ENCODE measurements at places on chromosomes 12 and 14. TPM values are rescaled to one million over a fixed set of nuclear protein-coding genes. Genes with fewer than 3 reads are reported as not detected.

DNA sequence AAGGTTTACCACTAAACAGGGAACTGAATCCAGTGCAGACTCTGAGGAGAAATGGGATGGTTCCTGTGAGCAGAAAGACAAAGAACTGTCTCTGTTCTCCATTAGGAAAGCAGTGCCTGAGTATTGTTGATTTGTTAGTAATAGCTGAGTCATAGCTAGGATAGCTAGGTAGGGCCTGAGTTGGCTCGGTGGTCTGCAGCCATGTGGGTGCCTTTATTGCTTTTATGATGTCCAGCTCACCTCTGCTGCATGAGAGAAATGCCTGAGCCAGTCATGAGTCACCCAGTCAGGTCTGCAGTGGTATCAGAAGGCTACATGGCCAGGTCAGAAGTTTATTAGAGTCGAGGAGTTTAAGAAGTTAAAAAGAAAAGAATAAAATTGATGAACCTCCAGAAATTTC, 24.2 kb downstream of the TRHDE start:
- no peaks in the 10 kb centered on the region for H3K36me3 ChIP-seq
- H3K27ac ChIP-seq = no peak overlapping the region
- H3K27me3 ChIP-seq = no peaks in the 10 kb centered on the region
- H3K4me1 ChIP-seq = no peaks in the 10 kb centered on the region
- H3K4me3 ChIP-seq = no peak overlapping the region

- no peaks in the 10 kb centered on the region for H3K27me3 ChIP-seq
- no peaks in the 10 kb centered on the region for H3K4me1 ChIP-seq
- no peak overlapping the region for H3K4me3 ChIP-seq
- H3K36me3 ChIP-seq = no peaks in the 10 kb centered on the region
- no peak for DNase-seq
- no peak overlapping the region for H3K27ac ChIP-seq
Observed at GRCh38 chr12:44464180-44464579, 411.9 kb downstream of the NELL2 start.

DNA sequence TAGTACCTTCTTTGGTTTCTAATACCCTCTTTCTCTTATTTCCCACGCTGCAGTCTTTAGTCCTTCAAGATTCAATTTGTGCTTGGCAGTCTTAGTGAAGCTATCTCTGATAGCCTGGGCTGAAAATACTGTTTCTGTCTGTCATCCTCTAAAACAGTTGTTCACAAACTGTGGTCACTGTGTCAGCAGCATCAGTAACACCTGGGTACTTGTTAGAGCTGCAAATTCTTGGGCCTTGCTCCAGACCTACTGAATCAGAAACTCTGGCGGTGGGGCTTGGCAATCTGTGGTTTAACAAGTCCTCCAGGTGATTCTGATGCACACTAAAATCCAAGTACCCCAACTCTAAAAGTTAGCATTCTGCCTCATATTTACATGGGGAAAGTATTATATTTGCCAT, 217.5 kb upstream of the SEL1L start:
- H3K4me1 ChIP-seq = no peaks in the 10 kb centered on the region
- no peaks in the 10 kb centered on the region for H3K36me3 ChIP-seq
- no peak overlapping the region for H3K4me3 ChIP-seq
- no peaks in the 10 kb centered on the region for H3K27me3 ChIP-seq
- no peak for DNase-seq

DNA sequence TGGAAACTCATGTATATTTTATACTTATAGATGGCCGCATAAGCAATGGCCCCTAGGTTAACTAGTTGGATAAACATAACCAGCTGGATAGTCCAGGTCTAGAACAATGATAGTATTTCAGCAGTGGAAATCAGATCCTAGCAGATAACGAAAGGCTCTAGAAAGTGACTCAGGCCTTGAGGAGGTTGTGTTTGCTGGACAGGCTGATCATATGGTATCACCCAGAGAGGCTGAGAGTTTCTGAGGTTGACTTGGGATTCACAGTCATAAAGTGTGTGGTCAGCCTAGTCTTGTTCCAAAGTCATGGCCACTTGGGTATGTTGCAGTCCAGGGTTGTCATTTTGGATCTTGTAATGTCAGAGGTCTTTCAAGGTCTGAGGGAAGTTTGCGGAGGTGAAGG, 16.8 kb downstream of the FLVCR2 start:
- H3K36me3 ChIP-seq = no peaks in the 10 kb centered on the region
- H3K4me1 ChIP-seq = peaks cover 3% of the 10 kb centered on the region
- no peaks in the 10 kb centered on the region for H3K27me3 ChIP-seq

DNA sequence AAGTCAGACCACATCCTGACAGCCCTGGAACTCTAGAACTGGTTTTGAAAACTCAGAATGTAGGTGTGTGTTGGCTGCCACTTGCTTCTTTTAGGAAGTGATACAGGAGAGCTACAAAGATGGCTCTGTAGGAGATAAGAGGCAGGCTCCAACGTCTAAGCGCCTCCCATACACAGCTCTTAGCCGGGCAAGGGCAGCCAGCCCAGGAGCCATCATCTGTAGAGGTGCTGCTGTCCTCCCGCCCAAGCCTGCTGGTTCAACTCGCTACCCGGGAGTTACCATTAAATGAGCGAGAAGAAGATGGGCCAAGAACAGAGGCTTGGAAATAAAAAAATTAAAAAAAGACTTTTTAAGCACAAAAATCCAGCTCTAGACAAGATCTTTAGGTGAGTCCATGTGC, 61.2 kb upstream of the DIO3 start:
- H3K4me3 ChIP-seq = no peak overlapping the region
- H3K36me3 ChIP-seq = no peaks in the 10 kb centered on the region
- no peak for DNase-seq
- H3K4me1 ChIP-seq = peaks cover 17% of the 10 kb centered on the region
- H3K27ac ChIP-seq = no peak overlapping the region
- peaks cover 29% of the 10 kb centered on the region for H3K27me3 ChIP-seq

- peaks cover 10% of the 10 kb centered on the region for H3K4me1 ChIP-seq
- no peaks in the 10 kb centered on the region for H3K27me3 ChIP-seq
- no peak for DNase-seq
- no peak overlapping the region for H3K27ac ChIP-seq
- H3K36me3 ChIP-seq = peaks cover 21% of the 10 kb centered on the region
- no peak overlapping the region for H3K4me3 ChIP-seq
Observed at GRCh38 chr14:92590941-92591340, 77.4 kb downstream of the RIN3 start.

GRCh38 chr12:101737476-101737875, 1.8 kb downstream of the SYCP3 start:
- H3K4me3 ChIP-seq = no peak overlapping the region
- peaks cover 20% of the 10 kb centered on the region for H3K36me3 ChIP-seq
- no peak for DNase-seq
- H3K27ac ChIP-seq = no peak overlapping the region
- no peaks in the 10 kb centered on the region for H3K27me3 ChIP-seq

DNA sequence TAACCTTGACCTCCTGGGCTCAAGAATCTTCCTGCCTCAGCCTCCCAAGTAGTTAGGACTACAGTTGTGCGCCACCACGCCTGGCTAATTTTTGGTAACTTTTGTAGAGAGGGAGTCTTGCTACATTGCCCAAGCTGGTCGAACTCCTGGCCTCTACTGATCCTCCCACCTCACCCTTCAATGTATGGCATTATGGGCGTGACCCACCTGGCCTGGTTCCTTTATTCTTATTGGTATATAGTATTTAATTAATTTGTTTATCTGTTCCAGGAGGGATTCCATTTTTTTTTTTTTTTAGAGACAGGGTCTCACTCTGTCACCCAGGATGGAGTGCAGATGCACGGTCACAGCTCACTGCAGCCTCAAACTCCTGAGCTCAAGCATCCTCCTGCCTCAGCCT, 40.9 kb upstream of the EAPP start:
- H3K36me3 ChIP-seq = peaks cover 42% of the 10 kb centered on the region
- H3K27ac ChIP-seq = no peak overlapping the region
- H3K4me1 ChIP-seq = no peaks in the 10 kb centered on the region
- DNase-seq = no peak

DNA sequence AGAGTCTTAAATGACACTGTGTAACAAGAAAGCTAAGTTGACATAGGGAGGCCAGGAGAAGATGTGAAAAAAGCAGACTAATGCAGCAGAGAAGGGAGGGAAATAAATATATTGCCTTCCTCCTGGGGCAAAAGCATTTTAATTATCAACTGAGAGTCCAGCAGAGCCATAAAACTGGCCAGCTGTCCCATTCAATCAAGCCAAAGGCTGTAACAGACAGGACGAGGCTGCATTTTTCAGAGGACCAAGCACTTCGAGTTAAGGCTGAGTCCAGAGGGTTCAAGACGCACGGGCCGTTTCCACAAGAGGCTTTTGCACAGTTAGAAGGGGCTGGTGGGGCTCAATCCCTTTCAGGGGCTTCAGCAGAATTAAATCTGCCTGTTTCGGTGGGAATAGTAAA, 20.4 kb downstream of the MAP3K9 start:
- DNase-seq = peak; percentile 54
- H3K27ac ChIP-seq = no peak overlapping the region
- H3K4me1 ChIP-seq = peaks cover 10% of the 10 kb centered on the region
- no peak overlapping the region for H3K4me3 ChIP-seq
- peaks cover 3% of the 10 kb centered on the region for H3K27me3 ChIP-seq
- H3K36me3 ChIP-seq = no peaks in the 10 kb centered on the region

- no peak overlapping the region for H3K27ac ChIP-seq
- no peaks in the 10 kb centered on the region for H3K36me3 ChIP-seq
- peak; percentile 32 for DNase-seq
- no peak overlapping the region for H3K4me3 ChIP-seq
- H3K27me3 ChIP-seq = no peaks in the 10 kb centered on the region
Observed at GRCh38 chr12:78470354-78471195, 394.0 kb upstream of the SYT1 start.

GRCh38 chr12:28092396-28092795, 97.9 kb upstream of the CCDC91 start:
- H3K4me3 ChIP-seq = no peak overlapping the region
- no peak for DNase-seq
- H3K27ac ChIP-seq = no peak overlapping the region
- peaks cover 2% of the 10 kb centered on the region for H3K4me1 ChIP-seq

DNA sequence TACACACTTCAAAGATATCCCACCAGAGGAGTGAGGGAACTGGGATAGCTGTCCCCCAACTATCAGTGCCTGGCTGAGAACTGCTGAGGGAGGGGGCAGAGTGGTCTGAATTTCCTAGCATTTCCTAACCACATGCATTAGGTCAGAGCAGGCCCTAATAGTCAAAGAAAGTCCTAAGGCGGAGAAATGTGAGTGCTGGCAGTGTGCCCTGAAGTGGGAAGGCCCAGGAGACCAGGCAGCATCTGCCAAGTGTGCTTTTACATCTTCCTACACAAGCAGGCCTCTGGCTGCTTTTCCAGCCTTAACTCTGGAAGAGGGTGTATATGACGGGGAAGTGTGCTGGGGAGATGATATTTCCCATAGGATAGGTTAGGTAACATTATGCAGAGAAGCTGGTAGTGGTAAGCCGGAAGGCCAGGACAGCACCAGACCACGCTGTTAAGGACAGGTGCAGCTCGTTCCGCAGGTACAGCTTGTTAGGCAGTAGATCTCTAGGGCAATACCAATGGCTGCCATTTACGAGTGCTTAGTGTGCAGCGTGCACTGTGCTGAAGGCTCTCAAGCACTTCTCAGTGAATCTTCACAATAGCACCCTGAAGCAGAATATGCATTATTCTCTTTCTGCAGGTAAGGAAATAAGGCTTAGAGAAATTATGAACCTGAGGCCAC, 9.1 kb upstream of the CCDC198 start:
- peak; percentile 82 for DNase-seq
- H3K36me3 ChIP-seq = no peaks in the 10 kb centered on the region
- H3K4me3 ChIP-seq = no peak overlapping the region
- no peak overlapping the region for H3K27ac ChIP-seq

DNA sequence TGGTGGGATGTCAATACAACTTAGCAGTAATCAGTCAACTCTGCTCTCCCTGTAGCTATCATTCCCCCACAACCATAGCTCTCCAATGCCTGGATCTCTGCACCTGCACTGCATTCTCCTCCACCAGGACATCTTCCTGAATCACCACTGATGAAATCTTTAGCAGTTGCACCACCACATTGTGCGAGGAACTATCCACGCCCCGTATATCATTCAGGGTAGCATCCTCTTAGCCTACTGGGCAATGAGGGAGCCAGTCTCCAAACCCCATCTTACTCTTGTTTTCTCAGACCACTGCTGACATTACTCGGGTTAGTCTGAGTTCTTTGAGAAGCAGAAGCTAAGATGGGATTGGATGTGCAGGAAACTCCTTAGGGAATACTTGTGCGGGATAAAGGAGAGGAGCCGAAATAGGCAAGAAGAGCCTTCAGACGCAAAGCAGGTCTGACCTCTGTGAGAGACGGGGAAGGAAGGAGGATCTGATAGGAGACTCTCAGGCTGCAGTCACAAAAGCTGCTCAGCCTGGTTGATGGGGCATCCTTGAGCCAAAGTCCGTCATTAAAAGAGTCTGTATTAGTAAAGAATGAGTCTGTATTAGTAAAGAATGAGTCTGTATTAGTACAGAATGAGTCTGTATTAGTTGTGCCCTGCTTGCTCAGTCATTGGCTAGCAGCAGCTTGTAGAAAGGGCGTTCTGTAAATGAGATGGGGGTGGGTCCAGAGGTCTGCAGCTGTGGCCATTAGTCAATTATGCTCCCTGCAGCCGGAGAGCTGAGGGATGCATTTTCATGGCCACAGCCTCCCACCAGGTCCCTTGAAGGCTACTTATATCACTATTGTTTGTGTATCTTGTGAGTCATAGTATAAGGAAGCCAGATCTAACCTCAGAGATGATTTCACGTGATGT, 49.6 kb upstream of the RASSF3 start:
- peaks cover 25% of the 10 kb centered on the region for H3K4me1 ChIP-seq
- H3K27ac ChIP-seq = peak overlapping the region; percentile 45
- no peak overlapping the region for H3K4me3 ChIP-seq
- peak; percentile 91 for DNase-seq
- no peaks in the 10 kb centered on the region for H3K27me3 ChIP-seq

DNA sequence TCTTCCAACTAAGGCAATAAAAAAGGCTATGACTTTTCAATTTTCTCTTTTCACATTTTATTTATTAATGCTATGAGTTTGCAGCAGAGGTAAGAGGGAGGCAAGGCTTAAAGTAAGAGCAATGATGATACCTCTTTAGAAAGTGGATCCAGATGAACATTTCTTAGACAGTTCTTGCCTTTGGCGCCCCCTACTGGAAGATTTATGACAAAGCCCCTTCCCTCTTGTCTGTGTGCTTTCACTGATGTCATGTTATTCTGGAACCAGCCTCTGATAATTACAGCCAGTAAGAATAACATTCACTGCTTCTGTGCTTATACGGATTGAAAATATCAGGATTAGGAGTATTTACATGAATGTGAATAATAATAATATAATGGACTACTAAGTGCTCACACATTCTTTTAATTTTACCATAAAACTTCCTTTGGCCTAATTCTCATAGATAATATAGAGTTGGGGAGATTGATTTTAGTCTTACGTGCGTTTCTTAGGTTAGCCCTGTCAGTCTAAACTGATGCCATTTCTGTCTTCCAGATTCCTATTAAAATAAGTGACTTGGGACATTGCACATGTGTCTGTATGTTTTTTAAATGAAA, 1929.9 kb upstream of the SEL1L start:
- no peak overlapping the region for H3K27ac ChIP-seq
- peak; percentile 43 for DNase-seq
- H3K27me3 ChIP-seq = no peaks in the 10 kb centered on the region
- H3K4me1 ChIP-seq = no peaks in the 10 kb centered on the region

Gene SLC39A9
- 27.0 TPM for polyA plus RNA-seq

Gene TAS2R9
- polyA plus RNA-seq = not detected

Gene HHIPL1
- polyA plus RNA-seq = 1.4 TPM

Gene DAO
- not detected for polyA plus RNA-seq

Gene RNASE1
- 232 TPM for polyA plus RNA-seq

Gene STON2
- 10.8 TPM for polyA plus RNA-seq

Gene HOXC10
- polyA plus RNA-seq = 43.8 TPM
